ENCODE measurements at places on chromosomes 5 and 9.
A peak's percentile ranks its signal among the peaks of the same experiment; 100 is the strongest.

- DNase-seq, result peak; percentile 86
Measured at GRCh38 chr5:138927979-138928378, 52.8 kb upstream of the LRRTM2 start.

DNA sequence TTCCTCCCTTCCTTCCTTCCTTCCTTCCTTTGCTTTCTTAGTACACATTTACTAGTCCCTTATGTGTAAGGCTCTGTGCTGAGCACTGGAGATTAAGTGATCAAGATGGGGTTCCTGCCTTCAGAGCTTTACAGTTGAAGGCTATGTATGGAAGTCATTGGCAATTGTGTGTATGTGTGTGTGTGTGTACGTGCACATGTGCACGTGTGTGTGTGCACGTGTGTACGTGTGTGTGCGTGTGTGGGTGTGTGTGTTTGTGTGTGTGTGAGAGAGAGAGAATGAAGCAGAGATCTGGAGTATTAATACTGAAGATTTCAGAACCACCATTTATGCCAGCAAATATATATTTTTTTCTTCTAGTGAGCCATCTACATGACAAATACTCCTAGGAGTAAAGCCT is 184.9 kb upstream of the NFIB start:
- DNase-seq, result no peak

DNA sequence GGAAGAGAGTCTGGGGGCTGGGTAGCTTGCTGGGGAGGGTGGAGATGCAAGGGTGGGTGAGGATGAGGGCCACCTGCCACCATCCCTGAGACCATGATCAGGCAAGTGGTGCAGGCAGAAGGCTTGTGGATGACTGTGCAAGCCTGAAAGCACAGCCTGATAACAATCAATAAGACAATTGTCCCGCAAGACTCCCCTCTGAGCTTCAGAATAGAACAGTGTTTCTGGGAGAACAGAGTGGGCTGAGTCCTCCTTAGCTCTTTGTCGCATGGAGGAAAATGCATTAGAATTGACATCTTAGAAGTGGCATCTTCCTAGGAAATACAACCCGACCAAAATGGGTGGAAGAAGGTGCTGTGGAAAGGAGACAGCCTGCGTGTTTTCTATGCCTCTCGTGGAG is 6.6 kb downstream of the GADD45G start:
- DNase-seq, result no peak

GRCh38 chr9:4922730-4923129 is 62.3 kb upstream of the JAK2 start:
- no peak for DNase-seq

GRCh38 chr9:84823421-84824271 is 154.1 kb downstream of the NTRK2 start:
- DNase-seq, result no peak

DNA sequence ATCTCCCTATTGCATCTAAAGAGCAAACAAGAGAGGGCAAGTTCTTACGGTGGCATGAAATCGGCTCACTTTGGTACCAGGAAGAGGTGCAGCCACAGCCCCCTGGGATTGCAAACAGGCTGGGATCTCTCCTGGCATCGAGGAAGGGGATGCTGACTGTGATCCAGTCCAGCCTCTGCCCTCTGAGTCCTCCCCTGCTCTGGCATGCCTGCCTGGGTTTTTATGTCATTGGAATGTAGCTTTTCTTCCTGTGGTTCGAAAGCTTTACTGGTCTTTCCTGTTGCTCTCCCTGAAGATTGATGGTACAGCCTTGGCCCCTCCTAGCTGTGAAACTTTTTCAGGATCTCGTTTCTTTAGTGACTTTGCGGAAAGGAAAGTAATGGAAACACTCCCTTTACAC is 6.6 kb downstream of the SLC46A2 start:
- DNase-seq, result no peak

DNA sequence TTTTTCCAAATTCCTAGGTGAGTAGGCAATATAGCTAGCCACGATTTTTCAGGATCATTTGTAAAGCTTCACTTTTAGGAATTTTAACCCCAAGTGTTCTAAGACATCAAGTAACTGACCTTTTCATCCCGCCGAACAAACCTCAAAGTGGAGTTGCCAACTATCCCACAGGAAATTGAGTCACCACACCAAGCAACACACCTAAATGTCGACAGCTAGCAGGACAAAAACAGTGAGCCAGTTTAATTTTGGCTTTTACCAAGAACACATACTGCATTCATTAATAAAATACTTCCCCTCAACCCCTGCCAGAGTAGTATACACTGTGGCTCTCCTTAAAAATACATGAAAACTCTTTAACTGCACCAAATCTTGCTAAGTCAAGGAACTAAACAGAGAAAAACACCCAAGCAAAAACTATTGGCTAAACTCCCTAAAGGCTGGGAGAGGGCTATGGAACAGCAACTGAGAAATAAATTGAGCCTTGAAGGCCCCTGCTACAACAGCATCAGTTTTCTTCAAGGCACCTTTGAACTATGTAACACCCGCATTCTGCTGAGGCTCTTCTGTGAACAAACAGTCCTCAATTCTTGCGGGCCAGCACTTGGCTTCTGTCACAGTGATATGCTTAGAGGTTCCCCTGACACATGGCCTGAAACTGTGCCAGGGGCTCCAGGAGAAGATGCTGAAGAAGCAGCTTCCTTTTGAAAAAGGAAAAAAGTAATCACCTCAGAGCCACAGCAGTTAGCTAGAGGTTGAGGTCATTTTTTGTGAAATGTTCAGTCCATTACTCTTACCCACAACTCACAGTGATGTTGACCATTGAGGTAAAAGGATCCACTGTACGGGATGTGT is 459.6 kb downstream of the RAB3C start:
- DNase-seq, result peak; percentile 83

- no peak for DNase-seq
Measured at GRCh38 chr5:111635151-111635902, 121.7 kb downstream of the NREP start.

DNA sequence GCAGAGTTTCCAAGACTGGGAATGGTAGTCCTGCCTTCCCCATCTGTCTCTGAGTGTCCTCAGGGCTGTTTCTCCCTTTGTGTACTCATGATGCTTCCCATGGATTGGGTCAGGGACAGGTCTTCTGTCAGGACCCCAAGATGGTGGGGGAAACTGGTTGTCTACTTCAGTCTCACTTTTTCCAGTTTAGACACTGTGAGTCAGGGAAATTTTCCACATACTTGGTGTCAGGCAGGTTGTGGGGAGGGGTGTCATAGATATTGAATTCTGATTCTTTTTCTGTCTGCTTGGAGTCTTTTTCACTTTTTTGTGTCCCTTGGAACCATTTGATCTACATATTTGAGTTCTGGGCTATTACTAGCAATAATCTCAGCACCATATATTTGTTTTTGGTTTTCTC is 10.3 kb downstream of the POLK start:
- DNase-seq, result no peak

GRCh38 chr5:145471026-145471425 is 364.1 kb downstream of the PRELID2 start:
- no peak for DNase-seq

DNA sequence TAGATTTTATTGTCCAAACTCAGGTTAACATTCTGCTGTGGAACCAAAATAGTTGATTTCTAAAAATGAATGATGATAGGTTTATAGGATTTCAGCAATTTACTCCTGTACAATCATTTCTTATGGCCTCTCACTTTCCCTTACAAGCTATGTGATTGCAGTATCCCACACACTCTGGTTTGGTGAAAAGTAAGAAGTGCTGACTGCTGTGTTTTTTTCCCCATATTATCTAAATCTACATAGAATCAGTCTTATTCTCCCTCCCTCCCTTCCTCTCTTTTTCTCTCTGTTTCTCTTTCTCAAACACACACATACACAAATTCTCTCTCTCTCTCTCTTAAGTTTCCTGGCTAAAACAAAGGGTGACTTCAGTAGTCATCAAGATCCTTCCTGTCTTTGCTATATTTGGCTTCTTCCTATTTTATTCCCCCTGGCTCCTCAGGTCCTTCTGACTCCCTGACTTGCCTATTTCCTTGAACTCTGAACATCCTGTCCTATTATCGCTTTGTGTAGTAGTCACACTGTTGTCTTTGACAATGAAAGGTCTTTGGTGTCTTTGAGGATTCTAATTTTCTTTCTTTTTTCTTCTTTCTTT is 55.9 kb upstream of the HAPLN1 start:
- no peak for DNase-seq

- DNase-seq, result no peak
Measured at GRCh38 chr9:111193095-111193494, 136.9 kb downstream of the OR2K2 start.

- DNase-seq, result peak; percentile 49
Measured at GRCh38 chr9:101028346-101029314, at the start of gene PLPPR1. Gene PLPPR1, plus strand, starts transcription at chr9:101028727.

DNA sequence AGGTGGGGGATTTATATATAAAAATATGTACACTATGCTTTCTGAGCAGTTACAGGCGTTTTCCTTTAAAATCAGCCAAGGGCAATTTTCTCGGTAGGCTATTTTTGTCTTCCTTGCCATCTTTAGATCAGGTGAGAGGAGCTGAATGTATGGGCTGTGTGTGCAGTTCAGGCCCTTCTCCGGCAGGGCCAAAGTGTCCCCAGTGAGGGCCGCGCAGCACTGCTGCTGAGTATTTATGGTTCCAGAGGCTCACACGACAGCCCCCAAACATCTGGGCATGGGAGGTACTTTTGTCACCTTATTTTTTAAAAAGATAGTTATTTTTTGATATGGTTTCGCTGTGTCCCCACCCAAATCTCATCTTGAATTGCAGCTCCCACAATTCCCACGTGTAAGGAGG is 11.5 kb downstream of the GFPT2 start:
- no peak for DNase-seq

- no peak for DNase-seq
Measured at GRCh38 chr9:118318770-118319431, 614.7 kb downstream of the TLR4 start.

GRCh38 chr5:6568889-6569288 is 64.0 kb downstream of the NSUN2 start:
- DNase-seq, result no peak

GRCh38 chr5:109709225-109709624 is 19.5 kb downstream of the MAN2A1 start:
- no peak for DNase-seq

DNA sequence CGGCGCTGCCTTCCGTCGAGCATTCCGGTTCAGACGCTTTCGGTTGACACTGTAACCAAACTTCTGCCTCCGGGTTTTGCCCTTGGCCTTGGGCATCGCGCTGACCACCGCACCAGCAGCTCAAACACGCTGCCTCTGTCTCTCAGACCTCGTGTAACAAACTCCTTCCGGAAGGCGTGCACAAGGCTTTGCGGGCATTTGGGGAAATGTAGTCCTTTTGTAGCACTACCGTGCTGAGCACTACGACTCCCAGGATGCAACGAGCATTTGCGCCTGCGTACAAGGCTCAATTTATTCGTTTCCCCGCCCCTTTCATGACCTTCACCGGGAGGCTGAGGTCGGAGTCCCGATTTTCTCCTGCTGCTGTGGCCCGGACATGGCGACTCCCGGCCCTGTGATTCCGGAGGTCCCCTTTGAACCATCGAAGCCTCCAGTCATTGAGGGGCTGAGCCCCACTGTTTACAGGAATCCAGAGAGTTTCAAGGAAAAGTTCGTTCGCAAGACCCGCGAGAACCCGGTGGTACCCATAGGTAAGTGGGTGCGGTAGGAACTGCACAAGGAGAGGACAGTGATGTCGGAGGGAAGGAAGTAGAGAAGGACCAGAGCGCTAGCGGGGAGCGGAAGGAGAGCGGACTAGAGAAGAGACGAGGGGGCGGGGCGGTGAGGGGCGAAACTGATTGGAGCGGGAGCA is at the start of the genes HIGD2A and NOP16:
HIGD2A (plus strand) TSS at position 308 of the 691 bp plus-strand sequence; CDS start at position 377, 69 bp downstream.
NOP16 (minus strand) TSS at position 155 of the 691 bp plus-strand sequence; CDS start at position 96, 59 bp downstream.
- DNase-seq, result peak; percentile 100

- no peak for DNase-seq
Measured at GRCh38 chr5:156256642-156257041, 70.3 kb upstream of the SGCD start.

GRCh38 chr5:137336161-137336560 is 163.0 kb downstream of the SPOCK1 start:
- DNase-seq, result no peak

- DNase-seq, result no peak
Measured at GRCh38 chr5:176899946-176900779, 1.0 kb upstream of the HK3 start.

GRCh38 chr9:68802525-68803015 is 97.5 kb downstream of the PIP5K1B start:
- no peak for DNase-seq

- DNase-seq, result no peak
Measured at GRCh38 chr5:8615142-8615858, 746.4 kb downstream of the MTRR start.

GRCh38 chr5:180960209-180960608 is 28.4 kb upstream of the BTNL3 start:
- no peak for DNase-seq

GRCh38 chr9:83620841-83621636 is 1.9 kb upstream of the IDNK start:
- no peak for DNase-seq

DNA sequence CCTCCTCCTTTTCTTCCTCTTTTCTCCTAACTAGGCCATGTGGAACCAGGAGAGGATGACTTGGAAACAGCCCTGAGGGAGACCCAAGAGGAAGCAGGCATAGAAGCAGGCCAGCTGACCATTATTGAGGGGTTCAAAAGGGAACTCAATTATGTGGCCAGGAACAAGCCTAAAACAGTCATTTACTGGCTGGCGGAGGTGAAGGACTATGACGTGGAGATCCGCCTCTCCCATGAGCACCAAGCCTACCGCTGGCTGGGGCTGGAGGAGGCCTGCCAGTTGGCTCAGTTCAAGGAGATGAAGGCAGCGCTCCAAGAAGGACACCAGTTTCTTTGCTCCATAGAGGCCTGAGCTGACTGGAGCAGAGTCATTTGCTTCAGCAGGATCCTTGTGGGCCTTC is 13.7 kb downstream of the NUDT2 start:
- DNase-seq, result peak; percentile 77

GRCh38 chr9:4315582-4316215 is 15.8 kb upstream of the GLIS3 start:
- peak; percentile 81 for DNase-seq

DNA sequence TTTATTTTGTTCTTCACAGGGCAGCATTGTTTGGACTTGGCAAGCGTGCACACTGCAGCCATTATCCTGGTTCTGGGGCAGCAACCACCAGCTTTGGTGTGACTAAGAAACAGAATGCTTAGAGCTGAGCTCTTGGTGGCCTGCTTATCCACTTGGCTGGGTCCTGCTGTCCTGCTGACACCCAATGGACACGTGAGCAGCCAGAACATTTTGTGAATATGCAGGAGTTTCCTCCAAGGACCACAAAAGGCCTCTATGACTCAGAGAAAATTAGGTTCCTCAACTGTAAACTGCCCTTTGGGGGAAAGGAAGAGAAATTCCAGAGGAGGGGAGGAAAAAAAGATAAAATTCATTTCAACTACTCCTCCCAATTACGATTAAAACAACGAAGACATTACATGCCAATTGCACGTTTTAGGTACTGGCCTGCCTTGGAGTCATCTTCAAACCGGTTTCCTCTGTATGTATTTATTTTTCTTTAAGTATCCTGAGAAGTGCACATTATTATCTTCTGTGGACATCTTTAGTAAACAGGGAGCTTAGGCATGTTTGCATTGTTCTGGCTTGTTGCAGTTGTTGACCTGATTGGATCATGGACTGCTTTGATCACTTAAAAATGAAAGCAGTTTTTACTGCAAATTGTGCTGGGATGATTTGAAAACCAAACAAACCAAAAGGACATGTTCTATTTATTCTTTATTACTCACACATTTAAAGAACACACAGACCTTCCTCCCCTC is 82.3 kb upstream of the TLE4 start:
- DNase-seq, result no peak
